Stimulated activated CD4-positive, alpha-beta T cell treated with anti-CD3 and anti-CD28 coated beads, Interleukin-15, amount 100 ng/mL, for 1 hour (primary cell): ENCODE measurements at places on chromosomes 4 and X.

- no peak for DNase-seq
Measured at GRCh38 chrX:18797141-18797540, 89.7 kb downstream of the PPEF1 start.

GRCh38 chr4:148448141-148448540, 5.9 kb upstream of the NR3C2 start:
- no peak for DNase-seq

GRCh38 chrX:153569475-153569874, 29.5 kb downstream of the CCNQ start:
- no peak for DNase-seq

GRCh38 chrX:146481735-146482134, 327.8 kb upstream of the CXorf51B start:
- DNase-seq = no peak

DNA sequence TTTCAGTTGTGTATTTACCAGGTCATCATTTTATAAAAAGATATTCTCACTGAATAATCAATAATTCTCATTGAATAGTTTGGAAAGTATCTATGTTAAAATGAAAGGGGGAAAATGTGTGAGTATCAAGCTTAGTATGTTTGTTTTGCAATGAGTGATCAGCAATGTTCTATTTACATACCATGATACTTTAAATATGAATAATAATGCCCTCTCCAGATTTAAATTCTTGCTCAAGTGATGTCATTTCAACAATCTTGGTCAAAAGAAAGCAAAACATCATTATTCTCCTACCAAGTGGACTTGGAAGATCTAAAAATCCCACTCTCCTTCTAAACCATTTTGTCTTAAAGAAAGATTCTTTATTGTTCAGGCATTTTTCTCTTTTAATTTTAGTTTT, 42.1 kb upstream of the ANKRD50 start:
- DNase-seq = no peak

GRCh38 chrX:8548446-8548845, 83.8 kb downstream of the VCX3B start:
- DNase-seq = no peak

DNA sequence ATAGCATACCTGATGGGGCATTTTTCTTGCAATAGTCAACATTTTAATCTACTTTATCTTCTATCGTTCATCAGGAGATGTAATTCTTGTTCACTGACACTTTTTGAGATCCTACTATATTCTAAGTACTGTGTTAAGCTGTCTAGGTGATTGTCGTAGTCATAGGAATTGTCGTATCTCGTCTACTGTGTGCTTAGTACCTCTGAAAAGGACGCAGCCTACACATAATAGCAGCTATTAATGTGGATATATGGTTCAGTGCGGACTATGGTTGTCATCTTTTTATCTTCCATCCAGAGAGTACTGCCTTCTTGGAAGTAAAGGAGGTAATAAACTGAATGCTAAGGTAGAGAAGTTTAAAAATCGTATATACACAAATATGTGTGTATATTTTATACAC, 21.9 kb upstream of the CFAP299 start:
- no peak for DNase-seq

DNA sequence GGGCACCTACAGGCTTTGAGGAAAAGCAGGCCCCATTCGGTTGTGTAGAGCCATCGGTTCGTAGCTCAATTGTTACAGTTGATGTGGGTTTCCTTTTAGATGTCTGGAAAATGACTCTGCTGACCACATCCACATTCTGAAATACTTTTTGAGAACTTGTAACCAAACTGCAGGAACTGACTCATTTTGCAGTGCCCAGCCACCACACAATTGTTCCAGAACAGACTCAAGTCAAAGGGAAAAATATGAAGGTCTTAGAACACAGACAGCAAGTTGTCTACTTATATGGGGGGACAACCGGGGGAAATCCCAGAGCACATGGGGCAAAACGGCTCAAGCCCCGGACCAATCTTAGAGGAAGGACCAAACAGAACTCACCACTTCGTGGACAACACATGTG, 557.6 kb upstream of the DIPK2B start:
- DNase-seq = peak; percentile 6

GRCh38 chr4:170122252-170122651, 32.5 kb upstream of the AADAT start:
- DNase-seq = no peak

GRCh38 chr4:94974773-94975172, 217.0 kb downstream of the BMPR1B start:
- no peak for DNase-seq

DNA sequence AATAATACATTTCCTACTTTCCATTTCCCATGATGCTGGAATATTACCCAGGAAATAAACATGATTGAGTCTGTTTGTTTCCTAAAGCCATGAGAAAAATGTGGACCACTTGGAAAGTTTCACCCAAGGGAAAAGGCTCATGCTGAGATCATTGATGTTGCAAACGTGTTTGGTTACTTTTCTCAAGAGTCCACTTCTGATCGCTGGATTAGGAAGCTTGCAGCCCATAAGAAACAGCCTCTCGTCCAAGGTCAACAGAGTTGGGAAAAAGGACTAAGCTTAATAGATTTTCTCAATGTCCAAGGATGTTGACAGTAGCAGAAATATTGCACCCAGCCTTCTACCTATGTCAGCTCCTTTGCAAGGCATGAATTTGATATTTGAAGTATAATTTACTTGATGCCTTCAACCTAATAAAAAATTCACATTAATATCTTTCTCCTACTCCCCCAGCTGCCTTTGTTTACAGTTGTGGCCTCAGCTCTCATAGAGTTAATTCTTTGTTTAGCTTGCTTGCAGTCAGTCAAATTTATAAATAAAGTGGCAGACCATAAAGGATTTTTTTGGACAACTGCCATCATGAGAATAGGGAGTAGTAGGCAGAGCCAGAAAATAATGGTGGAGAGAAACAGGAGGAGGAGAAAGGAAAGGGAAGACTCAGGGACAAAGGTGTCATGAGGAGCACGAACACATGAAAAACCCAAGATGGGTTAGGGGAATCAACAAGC, 65.6 kb upstream of the BLTP1 start:
- DNase-seq = no peak

GRCh38 chr4:149102765-149103164, 660.6 kb upstream of the NR3C2 start:
- DNase-seq = no peak

GRCh38 chr4:41644288-41644914, 104.1 kb downstream of the PHOX2B start:
- no peak for DNase-seq

DNA sequence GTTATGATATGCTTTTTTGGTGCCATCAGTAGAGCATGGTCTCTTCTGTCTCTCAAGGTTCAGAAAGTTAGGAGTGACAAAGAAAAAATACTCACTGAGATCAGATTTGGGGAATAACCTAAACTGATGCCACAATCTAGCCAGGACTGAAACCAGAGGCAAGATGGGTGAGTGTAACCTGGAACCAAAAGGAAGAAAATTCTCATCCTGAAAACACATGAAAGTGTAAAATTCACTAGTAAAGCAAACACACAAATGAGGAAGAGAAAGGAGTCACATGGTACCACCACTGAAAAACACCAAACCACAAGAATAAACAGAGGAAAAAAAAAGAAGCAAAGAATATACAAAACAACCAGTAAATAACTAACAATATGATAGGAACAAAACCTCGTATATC, 96.4 kb downstream of the ANXA10 start:
- DNase-seq = no peak

GRCh38 chr4:15420642-15421041, 7.2 kb upstream of the C1QTNF7 start:
- no peak for DNase-seq
